GOT3 (cell line): ENCODE measurements at places on chromosomes 16 and 17.

DNA sequence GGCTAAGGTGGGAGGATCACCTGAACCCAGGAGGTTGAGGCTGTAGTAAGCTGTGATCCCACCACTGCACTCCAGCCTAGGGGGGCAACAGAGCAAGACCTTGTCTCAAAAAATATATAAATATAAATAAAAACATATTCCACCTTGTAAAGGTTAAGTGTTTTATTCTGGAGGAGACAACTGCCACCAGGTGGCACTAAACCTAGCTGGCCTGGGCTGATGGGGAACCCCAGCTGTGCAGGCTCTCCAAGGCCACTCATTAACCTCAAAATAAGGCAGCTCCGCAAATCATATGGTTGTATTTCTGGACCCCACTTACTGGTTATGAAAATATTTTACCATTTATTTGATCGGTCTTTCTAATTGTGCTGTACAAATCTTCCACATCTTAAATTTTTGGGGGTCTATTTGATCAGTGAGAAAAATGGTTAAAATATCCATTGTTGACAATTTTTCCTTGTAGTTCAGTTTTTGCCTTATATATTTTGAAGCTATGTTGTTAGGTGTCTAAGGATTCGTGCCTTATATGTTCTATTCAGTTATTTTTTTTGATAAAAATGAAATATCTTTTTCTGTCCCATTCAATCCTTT is 8.5 kb upstream of the ICAM2 start:
- no peak for DNase-seq

GRCh38 chr17:29412780-29413565 is 22.8 kb downstream of the TAOK1 start:
- DNase-seq, result no peak

- no peak for DNase-seq
These were observed 41.4 kb downstream of the CNTNAP4 start for GRCh38 chr16:76318565-76318964.

DNA sequence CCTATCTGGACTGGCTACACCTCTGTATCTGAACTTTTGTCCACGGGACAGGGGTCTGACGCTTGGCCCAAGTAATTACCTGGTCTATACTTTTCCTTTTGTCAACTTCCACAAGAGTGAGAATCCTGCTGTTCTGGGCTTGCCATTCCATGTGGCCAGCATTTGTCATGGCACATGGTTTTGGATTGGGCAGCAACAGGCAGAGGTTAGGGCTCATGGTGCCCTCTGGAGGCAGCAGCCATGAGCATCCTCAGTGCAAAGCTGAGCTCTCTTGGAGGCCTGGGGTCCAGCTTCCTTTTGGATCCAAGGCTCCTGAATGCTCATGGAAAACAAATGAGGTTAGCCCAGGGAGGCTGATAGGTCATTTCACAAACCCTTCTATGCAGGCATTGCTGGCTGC is 7.5 kb upstream of the EDC4 start:
- no peak for DNase-seq

- DNase-seq, result no peak
These were observed 16.1 kb upstream of the NAGS start for GRCh38 chr17:43988301-43988700.

GRCh38 chr17:7886227-7887037 is 2.2 kb upstream of the CHD3 start:
- no peak for DNase-seq

DNA sequence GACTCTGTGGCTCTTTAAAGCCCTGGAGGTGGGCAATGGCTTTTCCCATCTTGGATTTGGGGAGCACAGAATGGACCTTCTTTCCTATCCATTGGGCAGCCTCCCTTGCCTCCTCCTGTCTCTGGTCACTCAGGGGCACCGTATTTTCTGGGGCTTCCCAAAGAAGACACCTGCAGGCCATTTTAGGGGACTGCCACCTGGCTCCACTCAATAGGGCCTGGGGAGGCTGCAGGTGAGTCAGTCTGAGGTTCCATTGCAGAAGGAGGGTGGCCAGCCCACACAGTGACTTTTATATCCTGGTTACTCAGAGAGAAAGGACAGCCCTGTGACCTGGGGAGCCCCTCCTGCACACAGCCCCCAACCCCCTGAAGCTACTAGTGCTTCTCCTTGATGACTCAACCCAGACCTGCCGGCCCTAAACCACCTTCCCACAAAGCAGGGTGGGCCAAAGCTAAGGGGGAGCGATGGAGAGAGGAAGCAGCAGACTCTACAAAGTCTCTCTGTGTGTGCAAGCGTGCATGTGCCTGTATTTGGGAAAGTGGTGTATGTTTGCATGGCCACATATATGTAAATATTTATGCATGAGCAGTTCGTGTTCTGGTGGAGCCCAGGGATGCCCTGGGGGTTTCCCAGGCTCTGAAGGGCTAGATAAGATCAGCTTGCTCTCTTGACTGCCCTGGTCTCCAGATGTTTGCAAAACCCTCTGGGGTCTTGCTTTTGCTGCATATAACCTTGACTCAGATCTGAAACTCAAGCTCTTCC is 5.0 kb downstream of the CX3CL1 start:
- DNase-seq, result no peak

DNA sequence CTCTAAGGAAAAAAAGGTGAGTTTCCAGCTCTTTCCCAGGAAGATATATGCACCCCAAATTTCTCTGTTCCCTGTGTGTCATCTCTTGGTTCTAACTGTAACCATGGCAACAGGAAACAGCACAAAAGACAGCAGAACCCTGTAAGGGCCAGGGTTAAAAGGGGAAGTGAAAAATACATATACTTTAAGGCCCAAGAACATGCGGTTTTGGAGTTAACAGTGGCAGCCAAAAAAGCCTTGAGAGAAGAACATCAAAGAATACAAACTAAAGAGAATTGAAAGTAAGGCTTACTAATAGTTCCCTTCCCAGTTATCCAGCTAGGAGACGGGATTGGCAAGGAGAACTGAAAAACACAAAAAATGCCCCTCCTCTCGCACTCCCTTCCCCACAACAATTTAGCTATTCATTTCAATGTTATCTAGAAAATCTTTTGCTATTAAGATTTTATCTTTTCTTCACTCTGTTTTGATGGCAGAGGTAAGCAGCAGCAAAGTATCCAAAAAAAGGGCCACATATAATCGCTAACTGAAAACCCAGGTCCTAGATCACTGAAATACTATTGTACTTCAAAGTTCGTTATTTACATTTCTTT is 1.5 kb downstream of the SPOP start:
- DNase-seq, result no peak

- no peak for DNase-seq
These were observed 928 bp downstream of the HBA1 start for GRCh38 chr16:177394-177822.

GRCh38 chr16:72493716-72494415 is 321.9 kb upstream of the PMFBP1 start:
- DNase-seq, result no peak

DNA sequence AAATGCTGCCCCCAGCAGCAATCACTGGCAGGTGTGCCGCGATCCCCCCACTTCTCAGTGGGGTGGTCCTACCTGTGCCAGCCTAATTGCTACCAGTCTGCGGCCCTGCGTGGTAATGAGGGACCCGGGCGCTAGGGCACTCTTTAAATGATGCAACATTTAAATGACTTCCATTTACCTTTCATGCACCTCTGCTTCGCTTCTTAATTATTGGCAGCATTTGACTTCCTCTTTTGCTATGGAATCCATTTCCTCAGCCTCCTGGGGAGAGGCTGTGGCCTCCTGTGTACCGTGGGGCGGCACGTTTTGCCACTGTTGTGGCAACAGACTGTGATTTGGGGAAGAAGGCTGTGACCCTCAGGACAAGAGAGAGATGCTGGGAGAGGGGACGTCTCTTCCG is 86.1 kb downstream of the RPA1 start:
- DNase-seq, result no peak

GRCh38 chr16:2339521-2340484 is 725 bp downstream of the ABCA3 start:
- no peak for DNase-seq

DNA sequence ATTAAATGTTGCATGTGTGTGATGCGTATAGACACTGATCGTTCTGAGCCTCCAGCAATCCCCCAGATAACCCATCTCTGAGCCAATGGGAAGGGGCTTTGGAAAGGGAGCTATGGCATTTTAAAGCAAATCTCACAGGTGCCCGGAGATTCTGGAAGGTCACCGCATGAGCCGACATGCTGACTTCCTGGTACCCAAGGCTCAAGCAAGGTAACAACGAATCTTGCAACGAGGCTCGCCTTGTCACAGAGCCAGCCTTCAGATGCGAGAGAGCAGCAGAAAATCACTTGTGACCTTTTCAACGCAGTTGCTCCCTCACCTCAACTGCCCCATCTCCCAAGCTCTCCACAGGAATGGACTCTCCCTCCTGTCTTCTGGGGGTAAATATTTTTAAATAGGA is 154.8 kb upstream of the CDH5 start:
- no peak for DNase-seq

DNA sequence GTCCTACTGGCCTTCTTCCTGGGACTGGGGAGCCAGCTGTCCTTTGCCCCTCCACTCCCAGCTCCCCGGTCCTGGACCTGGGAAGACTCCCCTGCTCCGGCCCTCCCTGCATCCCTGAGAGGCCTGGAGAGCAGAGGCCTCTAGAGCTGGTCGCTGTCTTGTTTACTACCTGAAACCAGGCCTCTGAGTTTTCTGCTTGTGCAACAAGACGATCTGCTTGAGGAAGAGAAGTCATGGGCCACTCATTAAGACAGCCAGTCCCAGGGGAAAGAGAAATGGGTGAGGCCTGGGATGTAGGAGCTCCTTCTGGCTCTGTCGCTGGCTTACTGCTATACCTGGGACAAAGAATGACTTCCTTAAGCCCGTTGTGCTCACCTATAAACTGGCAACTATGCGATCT is 29.8 kb upstream of the GPRC5C start:
- DNase-seq, result no peak

DNA sequence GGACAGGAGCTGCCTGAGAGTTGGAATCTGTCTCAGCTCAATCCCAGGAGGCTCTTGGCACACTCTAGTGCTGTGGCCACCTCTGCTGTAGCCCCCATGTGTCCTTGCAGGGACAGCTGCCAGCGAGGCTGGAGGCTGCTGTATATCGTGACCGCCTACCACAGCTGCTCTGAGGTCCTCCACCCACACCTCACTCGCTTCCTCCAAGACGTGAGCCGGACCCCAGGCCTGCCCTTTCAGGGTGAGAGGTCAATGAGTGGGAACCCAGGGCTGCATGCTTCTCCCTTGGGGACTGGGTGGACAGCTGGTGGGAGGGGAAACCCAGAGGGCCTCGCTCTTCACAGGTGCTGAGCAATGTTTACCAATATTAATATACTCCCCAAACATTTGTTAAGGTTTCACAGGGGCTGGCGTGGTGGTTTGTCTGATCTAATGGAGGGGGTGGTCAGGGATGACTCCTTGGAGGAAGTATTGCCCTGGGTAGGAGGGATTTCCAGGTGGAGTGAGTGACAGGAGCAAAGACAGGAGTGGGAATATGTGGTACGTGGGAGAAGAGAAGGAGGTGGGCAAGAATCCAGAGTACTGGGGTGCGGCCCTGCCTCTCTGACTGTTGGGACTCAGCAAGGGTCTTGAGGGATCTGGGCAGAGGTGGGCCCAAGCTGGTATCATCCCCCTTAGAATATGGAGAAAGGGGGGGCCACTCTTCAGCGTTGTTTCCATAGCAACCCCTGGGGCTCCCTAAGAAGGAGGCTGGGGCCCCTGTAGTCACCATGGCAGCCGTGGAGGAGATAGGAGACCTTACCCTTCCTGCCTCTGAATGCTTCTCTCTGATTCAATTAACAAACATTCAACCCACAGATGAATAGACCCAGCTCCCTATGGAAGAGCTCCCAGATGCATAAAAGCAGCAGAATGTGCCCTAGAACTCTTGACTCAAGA is 22.2 kb upstream of the ALKBH5 start:
- no peak for DNase-seq

DNA sequence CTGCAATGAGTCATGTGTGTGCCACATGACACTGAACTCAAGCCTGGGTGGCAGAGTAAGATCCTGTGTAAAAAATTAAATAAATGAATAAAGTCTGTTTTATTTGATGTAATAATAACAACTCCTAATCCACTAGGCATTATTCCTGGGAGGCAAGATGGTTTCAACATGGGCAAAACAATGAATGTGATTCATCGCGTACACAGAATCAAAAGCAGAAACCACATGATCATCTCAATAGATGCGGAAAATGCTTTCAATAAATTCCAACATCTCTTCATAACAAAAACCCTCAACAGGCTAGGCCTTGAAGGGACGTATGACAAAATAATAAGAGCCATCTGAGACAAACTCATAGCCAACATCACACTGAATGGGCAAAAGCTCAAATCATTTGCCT is 195.4 kb downstream of the CDH11 start:
- DNase-seq, result no peak

- DNase-seq, result no peak
These were observed 77.1 kb upstream of the WSB1 start for GRCh38 chr17:27216836-27217235.

- no peak for DNase-seq
These were observed 70.3 kb downstream of the N4BP1 start for GRCh38 chr16:48539485-48540221.

DNA sequence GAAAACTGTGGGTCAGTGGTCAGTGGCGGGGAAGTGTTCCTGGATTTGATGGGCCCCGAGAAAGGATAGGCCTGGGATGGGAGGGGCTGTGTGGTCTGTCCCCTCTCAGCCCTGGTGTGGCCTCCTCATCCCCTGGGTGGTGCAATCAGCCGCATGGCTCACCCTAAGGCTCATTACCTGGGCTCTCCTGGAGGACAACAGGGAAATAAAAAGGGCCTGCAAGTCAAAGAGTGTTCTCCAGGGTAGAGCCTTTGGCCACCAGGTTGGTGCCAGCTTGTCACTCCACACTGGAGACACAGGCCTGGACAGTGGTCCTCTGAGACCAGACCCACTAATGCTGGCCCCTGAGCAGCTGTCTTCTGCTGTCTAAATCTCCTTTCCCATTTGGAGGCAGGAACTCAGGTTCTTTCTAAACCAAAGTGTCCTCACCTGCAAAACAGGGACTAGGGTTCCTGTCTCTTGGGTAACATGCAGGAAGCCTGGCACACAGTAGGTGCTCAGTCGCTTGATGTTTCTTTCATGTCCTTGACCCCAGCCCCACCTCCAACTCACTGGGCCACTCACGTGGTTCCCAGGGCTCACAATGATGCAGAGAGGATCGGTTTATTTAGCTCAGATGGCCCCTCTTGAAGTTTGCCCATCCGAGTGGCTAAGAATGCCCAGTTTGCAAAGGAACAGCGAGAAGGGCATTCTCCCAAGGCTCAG is 2.4 kb downstream of the NDRG4 start:
- no peak for DNase-seq
